Erythroblast (primary cell): ENCODE measurements at places on chromosomes 5 and 9.

DNA sequence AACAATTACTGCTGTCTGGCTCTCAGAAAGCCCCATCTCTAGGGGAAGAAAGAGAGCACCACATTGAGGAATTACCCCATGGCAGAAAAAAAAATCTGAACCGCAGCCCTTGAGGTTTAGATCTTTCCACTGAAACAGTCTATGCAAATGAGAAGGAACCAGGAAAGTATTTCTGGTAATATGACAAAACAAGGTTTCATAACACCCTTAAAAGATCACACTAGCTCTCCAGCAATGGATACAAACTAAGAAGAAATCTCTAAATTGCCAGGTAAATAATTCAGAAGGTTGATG, 427.1 kb downstream of the PRELID2 start:
- no peak for DNase-seq

GRCh38 chr9:21804331-21804730, 1.9 kb downstream of the MTAP start:
- no peak for DNase-seq

- no peak for DNase-seq
Measured at GRCh38 chr5:139982975-139983240, 60.2 kb downstream of the NRG2 start.

- no peak for DNase-seq
Measured at GRCh38 chr5:171934586-171934985, 71.9 kb downstream of the FBXW11 start.

DNA sequence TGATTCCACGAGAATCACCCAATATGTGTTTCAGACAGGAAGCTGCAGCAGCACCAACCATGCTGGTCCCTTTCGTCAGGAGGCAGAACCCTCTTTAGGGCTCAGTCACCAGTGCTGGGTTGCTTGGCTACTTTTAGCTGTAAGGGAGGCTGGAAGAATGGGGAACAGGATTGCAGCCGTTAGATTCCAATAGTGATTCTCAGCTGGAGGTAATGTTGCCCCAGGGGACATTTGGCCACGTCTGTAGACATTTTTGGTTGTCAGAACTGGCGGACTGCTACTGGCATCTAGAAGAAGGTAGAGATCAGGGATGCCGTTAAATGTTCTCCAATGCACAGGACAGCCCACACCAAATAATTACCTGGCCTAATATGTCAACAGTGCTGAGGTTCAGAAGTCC, 81.8 kb downstream of the ANKRD33B start:
- no peak for DNase-seq

- no peak for DNase-seq
Measured at GRCh38 chr9:88198341-88198807, 60.1 kb upstream of the SPATA31C2 start.

- no peak for DNase-seq
Measured at GRCh38 chr9:136493567-136493971, 10.7 kb upstream of the SEC16A start.

DNA sequence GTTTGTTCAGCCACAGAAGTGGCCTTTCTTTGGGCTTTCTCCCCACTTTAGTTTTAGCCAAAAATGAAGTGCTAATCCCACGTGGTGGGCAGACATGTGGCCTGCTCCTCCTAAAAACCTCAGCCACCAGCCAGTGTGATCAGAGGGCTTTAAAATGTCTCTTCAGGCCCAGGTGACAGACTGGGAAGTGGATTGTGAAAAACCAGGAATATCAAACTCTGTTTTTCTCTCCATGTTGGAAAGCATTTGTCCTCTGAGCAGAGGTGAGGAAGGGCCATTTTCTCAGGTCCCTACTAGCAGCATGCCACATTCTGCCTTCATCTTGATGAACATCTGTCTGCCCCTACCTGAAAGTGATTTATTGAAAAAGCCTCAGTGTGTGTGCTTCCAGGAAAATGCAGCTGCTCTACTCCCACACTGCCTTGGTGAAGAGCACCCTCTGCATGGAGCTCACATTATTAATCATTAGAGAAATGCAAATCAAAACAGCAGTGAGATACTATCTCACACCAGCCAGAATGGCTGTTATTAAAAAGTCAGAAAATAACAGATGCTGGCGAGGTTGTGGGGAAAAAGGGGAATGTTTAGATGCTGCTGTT, 181.2 kb upstream of the DMAC1 start:
- DNase-seq = no peak

GRCh38 chr9:130937146-130938076, 1.6 kb downstream of the FIBCD1 start:
- no peak for DNase-seq

DNA sequence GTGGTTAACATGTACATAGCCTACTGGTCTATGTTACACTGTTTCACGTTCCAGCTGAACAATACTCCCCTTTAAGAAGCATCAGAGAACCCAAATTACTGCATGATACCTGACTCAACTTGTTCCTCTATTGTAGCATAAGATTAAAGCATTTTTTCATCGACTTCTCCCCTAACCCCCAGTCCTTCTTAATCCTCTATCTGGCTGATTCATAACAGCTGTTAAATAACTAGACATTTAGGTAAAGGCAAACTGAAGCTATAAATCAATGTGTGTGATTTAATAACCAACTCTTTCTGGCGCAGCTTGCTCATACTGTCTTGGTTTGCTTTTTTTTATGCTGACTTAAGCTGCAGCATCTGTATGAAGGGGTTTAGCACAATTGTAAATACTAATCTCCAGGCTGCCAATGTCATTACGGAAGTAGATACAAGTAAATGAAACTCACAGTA, 94.2 kb upstream of the MTAP start:
- no peak for DNase-seq

DNA sequence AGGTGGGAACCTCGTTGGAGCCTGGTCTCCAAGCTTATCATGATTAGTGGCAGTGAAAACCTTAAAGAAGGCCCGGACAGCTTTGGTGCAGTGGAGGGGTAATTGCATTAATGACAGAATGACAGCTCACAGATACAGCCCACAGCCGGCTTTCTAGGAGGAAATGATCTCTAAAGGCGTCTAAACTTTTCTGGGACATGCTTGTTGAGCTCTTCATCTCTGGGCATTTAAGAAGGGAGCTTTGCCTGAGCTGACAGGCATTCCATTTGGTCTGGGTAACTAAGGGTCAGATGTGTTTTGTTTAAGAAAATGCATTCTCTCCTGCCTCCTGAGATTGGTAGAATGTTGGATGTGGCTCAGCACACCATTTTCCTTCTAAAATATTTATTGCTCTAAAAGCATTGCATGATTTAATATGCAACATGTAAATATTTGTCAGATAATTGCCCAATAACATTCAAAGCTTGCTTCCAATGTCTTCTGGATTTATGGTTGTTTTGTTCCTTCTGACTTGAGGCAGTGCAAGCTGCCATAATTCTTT, 4.0 kb downstream of the ANKRD33B start:
- no peak for DNase-seq

DNA sequence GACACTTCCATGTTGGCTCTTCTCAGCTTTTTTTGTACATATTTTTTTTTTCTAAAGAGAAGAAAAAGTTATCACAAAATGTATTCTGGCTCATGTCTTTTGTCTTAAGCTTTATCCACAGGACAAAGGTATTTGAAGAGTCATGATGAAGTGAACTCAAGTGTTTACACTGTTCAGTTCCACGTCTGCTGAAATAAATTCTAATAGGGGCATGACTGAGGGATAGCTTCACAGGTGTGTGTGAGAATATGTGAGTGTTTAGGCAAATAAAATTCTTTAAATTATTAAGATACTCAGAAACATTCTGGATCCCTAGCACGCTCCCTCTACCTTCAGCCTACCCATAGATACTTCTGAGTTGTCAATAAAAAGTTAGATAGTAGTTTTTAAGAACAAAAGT, 59.8 kb downstream of the BAAT start:
- no peak for DNase-seq
